ENCODE measurements at places on chromosomes 11 and 22.

DNA sequence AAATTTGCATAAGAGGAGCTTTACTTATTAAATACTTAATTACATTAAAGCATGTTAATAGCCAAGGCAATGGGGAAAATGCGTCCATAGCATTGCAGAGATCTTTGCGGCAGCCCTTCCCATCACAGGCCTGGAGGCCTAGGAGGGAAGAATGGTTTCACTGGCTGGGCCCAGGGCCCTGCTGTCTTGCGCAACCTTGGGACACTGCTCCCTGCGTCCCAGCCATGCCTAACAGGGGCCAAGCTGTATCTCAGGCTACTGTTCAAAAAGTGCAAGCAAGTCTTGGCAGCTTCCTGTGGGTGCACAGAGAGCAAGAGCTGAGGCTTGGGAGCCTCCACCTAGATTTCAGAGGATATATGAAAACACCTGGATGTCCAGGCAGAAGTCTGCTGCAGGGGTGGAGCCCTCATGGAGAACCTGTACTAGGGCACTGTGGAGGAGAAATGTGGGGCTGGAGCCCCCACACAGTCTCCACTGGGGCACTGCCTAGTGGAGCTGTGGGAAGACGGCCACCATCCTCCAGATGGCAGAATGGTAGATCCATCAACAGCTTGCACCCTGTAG is 46.0 kb downstream of the THAP12 start:
- DNase-seq: no peak

- no peak for DNase-seq
Measured at GRCh38 chr22:32745996-32746322, 55.5 kb upstream of the TIMP3 start.

DNA sequence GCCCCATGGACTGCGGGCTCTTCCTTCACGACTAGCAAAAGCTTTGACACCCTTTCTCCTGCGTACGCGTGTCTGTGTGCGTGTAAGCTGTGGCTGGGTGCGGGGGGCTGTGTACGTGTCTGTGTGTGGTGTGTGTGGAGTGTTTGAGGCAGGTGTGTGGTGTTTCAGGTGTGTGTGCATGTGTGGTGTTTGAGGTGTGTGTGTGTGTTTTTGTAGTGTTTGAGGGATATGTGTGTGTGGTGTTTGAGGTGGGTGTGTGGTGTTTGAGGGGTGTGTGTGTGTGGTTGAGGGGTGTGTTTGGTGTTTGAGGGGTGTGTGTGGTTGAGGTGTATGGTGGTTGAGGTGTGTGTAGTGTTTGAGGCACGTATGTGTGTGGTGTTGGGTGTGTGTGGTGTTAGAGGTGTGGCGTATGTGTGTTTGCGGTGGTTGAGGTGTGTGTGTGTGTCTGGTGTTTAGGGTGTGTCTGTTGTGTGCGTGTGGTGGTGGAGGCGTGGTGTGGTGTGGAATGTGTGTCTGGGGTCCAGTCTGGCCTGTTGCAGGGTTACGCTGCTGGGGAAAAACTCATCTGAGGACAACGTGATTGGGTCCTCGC is 687 bp upstream of the ARSA start:
- no peak for DNase-seq

DNA sequence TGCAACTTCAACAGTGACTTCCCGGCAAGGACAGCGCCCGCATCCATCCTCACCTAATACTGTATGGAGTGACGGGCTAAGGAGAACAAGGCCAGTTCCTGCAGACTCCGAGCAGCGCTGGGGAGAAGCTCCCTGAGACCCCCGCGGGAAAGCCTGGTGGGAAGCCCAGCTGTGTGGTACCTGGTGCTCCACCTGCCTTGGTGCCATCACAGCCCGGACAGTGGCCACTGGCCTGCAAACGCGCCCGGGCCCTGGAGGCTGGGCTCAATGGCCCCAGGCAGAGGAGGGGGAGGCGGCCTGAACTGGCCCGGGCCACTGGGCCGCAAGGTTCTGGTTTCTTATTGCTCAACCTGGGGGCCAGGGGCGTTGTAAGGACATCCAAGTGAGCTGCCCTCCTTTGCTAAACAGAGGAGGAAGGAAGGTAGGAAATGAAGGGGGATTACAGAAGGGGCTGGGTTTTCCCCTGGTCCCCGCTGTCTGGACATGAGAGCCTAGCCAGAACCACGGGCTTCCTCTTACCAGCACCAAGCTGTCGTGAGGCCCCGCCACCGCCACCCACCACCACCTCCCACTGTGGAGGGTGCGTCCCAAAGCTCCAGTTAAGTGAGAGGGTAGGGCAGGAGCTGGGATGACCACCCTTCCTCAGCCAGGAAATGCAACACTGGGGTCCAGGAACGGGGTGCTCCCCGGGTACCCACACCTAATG is 8.5 kb upstream of the CDC42BPG start:
- DNase-seq: no peak

DNA sequence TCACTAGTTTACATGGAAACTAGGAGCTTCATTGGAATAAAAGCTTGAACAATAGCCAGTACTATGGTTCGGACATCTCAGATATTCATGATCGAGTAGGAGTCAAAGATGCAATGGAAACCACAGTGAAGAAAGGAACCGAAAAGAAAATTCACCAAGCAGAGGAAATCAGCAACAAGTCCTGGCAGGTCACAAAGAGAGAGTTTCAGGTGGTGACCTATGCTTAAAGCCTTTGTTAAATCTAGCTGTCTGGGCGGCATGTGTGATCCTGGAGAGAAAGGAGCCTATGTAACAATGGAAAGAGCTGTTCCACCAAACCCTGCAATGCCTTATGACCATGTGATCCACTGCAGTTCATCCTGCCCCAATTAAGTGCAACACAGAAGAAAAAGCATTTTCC is 68.9 kb upstream of the POU2AF2 start:
- no peak for DNase-seq

GRCh38 chr11:109034339-109034696 is 369.4 kb downstream of the DDX10 start:
- DNase-seq: no peak

DNA sequence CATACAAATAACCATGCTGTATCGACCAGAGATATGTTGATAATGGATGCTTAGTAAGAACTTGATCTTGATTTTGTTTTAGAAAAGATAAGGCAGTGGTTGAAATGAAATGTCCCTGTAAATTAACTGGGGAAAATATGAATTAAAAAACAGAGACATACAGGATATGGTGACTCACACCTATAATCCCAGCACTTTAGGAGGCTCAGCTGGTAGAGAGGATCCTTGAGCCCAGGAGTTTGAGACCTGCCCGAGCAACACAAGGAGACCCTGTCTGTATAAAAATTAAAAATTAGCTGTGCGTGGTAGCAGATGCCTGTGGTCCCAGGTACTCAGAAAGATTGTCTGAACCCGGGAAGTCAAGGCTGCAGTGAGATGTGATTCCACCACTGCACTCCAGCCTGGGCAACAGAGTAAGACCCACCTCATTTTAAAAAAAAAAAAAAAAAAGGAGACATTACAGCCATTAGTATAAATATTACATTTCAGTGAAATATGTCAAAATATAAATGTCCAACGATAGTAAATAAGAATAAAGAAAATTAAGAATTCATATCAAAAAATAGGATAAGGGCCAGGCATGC is 4.6 kb downstream of the PICALM start:
- DNase-seq: no peak

GRCh38 chr22:19882446-19883381 is 28.0 kb upstream of the GNB1L start:
- no peak for DNase-seq

- no peak for DNase-seq
Measured at GRCh38 chr11:69615545-69616278, 25.2 kb upstream of the CCND1 start.

DNA sequence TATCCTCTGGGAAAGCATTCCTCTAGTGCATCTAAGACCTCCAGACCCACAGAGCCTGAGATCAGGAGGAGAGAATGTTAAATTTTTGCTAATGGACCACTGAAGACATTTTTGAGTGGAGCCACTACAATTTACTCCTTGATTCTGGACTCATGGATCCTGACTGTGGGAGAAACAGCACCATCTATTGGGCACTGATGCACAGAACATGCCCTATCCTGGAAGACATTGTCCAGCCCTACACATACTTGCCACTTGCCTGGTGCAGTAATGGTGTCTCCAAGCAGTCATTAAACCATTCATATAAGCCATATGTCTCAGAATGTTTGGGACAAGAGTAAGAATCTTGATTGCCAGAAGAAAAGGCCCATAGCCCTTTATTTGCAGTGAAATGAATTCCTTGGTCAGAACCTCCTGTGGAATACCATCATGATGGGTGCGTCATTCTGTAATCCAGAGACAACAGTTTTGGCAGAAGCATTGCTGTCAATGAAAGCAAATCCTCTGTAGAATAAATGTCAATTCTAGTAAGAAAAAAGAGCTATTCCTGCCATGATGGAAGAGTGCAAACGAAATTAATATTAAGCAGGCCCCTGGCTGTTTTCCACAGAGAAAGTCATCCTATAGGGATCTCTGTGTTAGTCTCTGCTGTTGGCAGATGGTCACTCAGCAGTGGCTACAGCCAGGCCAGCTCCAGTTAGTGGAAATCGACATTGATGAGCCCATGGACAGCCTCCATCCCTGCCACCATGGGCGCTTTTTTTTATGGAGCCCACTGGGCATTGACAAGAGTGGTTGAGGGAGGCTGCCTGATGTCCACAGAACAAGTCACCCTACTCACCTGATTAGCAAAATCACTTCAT is 43.5 kb downstream of the GGTLC2 start:
- no peak for DNase-seq

Measured in DMS153 (cell line).